ENCODE measurements at places on chromosomes 3 and 15.

GRCh38 chr3:154105218-154105975, 15.8 kb upstream of the ARHGEF26 start:
- no peak for DNase-seq

GRCh38 chr15:90836296-90836871, 32.0 kb upstream of the FURIN start:
- no peak for DNase-seq

DNA sequence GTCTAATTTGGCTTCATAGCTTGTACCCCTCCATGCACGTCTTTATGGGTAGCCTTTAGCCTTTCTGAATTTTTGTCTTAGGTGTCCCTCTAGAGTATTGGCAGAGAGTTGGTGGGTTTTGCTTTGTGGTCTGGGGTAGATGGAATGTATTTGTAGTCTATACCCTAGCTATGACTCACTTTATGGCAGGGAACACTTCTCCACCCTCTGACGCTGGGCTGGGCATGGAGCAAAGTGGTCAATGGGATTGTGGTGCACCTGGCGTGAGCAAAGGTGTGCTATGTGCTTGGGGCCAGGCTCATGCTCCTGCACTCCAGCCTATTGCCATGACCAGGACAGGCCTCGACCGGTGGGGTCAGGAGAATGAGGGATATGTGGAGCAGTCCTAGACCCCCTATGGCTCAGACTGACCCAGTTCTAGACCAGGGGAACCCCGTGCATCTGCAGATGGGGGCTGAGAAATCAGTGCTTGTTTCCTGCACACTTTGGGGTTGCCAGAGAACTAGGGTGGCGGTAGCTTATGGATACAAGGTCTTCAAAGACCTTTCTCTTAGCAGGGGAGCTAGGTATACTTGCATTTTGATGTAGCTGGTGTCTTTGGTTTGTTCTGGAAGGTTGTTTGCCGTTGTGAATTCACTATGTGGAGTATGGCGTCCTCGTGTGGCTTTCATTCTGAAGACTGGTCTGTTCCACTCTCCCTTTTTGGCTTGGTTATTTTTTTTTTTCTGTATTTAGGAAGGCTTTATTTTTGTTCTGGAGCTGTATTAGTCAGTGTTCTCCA, 49.4 kb upstream of the RPL32 start:
- no peak for DNase-seq

- no peak for DNase-seq
These were observed 30.3 kb downstream of the LINS1 start for GRCh38 chr15:100571592-100572167.

- DNase-seq: no peak
These were observed 904.6 kb downstream of the PDCD6IP start for GRCh38 chr3:34703053-34703452.

- DNase-seq: no peak
These were observed 11.0 kb downstream of the ISL2 start for GRCh38 chr15:76347482-76348055.

GRCh38 chr15:29024662-29025061, 138.9 kb downstream of the APBA2 start:
- DNase-seq: no peak

DNA sequence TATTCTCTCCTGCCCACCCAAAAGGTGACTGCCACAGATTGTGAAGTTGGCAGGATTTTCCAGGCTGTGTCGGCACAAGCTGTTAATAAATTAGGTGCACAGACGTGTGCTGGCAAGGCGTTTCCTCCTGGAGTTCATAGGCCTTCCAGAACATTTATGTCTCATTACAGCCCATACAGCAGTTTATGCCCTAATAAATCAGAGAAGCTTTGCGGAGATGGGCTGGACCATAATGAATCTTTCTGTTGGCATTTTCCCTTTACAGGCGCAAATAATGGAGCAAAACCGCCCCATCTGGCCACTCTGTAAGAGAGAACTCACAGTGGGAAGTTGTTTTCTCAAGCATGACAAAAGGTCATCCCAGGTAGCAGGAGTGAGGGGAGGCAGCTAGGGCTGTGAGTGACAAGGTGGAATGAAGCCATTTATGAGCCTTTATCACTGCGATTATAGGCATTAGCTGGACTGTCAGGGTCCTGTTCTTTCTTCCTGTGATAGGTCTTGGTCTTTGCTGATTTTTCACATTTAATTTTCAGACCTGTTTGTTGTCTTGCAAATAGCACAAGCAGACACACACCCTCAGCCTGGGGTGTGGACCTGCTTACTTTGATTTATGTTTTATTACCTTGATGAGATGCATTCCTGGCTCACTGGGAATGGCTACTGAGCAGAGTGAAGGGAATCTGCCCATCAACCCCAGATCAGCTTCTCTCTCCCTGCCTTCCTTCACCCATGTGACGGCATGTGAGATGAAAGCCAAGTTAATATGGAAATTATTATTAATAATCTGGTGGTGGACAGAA, 257.5 kb downstream of the LRTM1 start:
- DNase-seq: peak; percentile 70

DNA sequence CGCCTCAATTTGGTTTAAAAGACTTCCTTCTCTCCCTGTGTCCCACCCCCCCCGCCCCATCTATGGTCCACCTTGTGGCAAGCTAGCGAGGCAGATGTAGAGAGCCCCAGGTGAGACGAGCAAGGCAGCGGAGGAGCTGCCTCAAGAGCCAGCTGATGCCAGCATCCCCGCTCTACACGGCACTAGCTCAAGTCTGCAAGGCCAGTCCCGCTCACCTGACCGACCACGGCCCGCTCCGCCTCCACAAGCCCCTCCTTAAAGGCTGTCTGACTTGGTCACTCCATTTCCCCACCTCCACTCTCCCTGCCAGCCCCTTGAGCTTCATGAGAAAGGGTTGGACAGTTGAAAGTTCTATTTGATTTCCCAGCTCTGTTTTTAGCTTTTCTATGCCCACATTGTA, 56.2 kb upstream of the IGF1R start:
- DNase-seq: no peak

- DNase-seq: no peak
These were observed 55.6 kb upstream of the CGNL1 start for GRCh38 chr15:57320631-57321220.

DNA sequence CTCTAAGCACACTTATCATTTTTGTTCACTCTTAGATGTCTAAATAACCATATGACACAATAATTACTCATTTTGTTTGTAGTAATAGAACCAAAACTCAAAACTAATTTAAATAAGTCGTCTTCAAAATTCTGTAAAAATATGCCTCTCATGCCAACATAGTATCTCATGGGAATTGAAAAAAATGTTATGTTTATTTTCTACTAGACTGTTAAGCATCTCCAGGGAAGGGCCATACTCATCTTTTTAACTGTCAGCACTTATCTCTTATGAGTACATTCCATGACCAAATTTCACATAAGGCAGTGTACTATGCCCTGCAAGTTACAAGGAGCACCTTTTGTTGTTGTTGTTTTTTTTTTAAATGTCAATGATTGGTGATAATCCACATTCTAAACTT, 18.3 kb upstream of the USF3 start:
- DNase-seq: no peak

- peak; percentile 85 for DNase-seq
These were observed at the start of gene NLGN1 for GRCh38 chr3:173397161-173398110. Gene NLGN1, plus strand, starts transcription at chr3:173397744.

- no peak for DNase-seq
These were observed 94.8 kb downstream of the FLNB start for GRCh38 chr3:58102976-58103451.

GRCh38 chr3:27208961-27209616, 160.1 kb downstream of the NEK10 start:
- no peak for DNase-seq

GRCh38 chr3:168870892-168871291, 775.2 kb upstream of the GOLIM4 start:
- DNase-seq: no peak

GRCh38 chr3:31710123-31710803, 177.5 kb downstream of the STT3B start:
- DNase-seq: no peak

DNA sequence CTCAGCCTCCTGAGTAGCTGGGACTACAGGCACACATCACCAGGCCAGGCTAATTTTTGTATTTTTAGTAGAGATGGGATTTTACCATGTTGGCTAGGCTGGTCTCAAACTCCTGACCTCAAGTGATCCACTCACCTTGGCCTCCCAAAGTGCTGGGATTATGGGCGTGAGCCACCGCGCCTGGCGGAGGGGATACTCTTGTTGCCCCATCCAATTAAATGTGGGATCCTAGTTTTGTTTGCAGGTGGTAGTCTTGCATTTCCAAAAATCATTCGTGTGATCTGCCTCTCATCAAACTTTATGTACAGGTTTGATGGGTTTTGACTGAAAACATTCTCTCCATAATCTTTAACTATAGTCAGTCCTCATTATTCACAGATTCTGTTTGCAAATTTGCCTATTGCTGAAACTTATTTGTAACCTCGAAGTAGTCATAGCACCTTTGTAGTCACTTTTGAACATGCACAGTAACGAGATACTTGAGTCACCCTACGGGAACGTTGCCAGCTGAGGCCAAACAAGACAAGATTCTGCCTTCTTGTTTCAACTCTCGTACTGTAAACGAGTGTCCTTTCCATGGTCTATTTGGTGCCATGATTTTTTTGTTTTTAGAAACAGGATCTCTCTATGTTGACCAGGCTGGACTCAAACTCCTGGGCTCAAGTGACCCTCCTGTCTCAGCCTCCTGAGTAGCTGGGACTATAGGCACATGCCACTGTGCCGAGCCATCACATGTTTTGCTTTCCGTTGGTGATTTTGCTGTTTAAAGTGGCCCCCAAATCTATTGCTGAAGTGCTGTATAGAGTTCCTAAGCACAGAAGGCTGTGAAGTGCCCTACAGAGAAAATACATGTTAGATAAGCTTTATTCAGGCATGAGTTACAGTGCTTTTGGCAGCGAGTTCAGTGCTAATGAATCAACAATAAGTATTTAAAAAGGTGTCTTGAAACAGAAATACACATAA, 8.1 kb upstream of the MAPK6 start:
- DNase-seq: no peak

- DNase-seq: peak; percentile 58
These were observed 596.6 kb upstream of the NR2F2 start for GRCh38 chr15:95733931-95734330.

- no peak for DNase-seq
These were observed 203.3 kb downstream of the DTWD1 start for GRCh38 chr15:49823987-49824774.

DNA sequence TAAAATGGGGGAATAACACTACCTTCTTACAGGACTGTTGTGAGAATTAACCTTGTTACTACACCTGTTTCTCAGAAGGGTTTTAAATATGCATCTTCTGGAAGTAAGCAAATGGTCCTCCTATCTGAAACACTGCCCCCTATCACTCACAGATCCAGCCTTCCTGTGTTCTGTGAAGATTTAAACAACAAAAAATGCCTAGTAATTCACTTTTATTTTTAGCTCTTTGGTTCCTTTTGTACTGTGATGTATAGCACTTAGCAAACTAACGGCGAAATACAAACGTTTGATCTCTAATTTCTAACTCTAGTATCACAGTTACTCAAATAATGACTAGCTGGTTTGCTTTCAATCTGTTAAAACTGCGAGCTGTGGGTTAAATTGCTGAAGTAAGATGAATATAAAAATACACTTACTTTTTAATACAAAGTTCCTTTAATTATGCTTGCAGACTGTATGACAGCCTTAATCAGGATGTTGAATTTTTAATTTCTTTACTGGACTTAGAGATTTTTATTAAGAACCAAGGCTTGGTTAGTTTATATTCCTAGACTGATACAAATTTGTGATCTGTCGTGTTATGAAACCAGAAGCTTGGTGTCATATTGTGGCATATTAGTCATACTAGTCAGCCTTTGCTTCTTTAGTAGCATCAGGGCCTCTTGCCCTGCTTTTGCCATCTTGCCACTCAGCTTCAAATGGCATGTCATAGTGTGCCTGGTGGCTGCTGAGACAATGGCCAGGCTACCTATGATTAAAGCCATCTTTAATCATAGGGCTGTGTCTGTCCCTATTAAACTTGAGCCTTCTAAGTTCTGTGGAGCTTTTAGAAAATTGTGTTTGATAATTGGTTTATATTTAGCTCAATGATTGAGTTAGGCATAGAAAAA, 9.2 kb downstream of the EIF3J start:
- DNase-seq: no peak

- DNase-seq: no peak
These were observed 253.4 kb downstream of the VGLL3 start for GRCh38 chr3:86737517-86737916.

DNA sequence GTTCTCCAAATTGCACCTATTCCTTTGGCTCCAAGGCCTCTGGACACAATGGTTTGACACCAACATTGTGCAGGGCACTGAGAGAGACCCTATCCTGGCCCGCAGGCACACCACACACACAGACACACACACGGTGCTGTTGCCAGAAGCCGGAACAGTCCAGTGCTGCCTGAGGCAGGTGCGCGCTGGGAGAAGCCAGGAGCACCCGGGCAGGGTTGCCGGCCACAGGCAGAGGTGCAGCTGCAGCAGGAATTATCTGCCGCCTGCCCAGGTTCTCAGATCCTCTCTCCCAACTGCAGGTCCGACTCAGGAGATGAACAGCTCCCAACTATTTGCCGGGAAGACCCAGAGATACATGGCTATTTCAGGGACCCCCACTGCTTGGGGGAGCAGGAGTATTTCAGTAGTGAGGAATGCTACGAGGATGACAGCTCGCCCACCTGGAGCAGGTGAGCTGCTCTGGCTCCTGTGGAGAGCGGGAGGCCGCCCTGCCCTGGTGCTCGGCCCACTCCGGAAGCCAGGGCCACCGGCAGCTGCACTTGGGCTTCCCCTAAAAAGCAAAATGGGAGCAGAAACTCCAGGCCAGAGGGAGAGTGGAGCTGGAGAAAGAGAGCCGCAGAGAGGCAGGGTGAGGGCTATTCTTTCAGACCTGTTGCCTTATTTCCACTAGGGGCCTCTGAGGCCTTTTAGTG, 42.9 kb downstream of the CHDH start:
- no peak for DNase-seq

- DNase-seq: no peak
These were observed 171.8 kb downstream of the POTEB3 start for GRCh38 chr15:21268436-21268940.

- no peak for DNase-seq
These were observed 125.2 kb downstream of the TUSC7 start for GRCh38 chr3:116834816-116835215.

DNA sequence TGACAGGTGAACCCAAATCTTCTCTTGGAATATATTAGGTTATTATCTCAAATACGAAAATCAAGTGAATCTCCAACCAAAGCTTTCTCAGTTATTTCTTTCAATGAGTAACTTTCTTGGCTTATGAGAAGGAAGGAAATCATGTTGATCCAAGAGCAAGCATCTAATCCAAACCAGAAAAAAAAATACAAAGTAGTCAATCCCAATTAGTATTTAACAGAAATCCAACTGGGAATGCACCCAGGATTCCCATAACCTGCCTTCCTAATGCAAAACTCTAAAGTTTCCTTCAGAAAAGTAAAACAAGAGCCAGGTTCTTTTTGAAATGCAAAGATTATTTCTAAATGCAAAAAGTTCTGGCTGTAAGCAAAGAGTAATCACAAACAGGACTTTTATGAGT, 289.3 kb downstream of the SHOX2 start:
- no peak for DNase-seq

All from NCI-H2081 (cell line).